ENCODE measurements at places on chromosomes 12 and 14. TPM values are rescaled to one million over a fixed set of nuclear protein-coding genes. Genes with fewer than 3 reads are reported as not detected.
A peak's percentile ranks its signal among the peaks of the same experiment; 100 is the strongest.

DNA sequence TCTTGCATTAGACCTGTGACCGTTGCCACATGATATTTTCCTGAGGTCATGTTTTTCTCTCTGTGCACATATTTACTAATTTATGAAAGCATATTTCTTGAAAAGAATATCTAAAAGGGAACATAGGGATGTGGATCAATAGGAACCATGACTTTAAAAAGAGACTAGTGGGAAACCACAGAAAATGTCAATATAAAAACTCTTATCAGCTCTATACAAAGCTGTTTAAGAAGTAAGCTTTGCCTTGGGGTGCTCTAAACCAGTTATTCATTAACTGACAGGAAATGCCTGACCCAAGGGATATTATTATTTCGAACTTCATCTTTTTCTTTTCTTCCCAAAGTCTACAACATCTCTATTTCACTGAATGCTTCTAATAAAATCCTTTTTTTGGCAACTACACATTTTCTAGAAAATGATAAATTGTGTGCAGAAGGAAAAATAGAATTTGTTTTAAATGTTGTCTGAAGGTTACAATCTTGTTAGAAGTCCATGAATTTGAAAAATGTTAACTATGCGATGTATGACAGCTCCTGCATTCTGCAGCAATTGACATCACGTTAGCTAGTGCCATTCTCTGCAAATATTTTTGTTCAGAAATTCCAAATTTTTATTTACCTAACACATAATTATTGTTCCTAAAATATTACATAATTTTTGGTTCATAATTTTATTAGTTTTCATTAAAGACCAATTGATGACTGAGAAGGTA, 345.0 kb downstream of the SLC16A7 start:
- H3K4me1 ChIP-seq, result no peaks in the 10 kb centered on the region
- H3K36me3 ChIP-seq, result no peaks in the 10 kb centered on the region
- H3K27ac ChIP-seq, result no peak overlapping the region

Gene RILPL2
- 4.0 TPM for total RNA-seq

Gene MDM2
- 124 TPM for total RNA-seq

Gene TAC3
- not detected for total RNA-seq

DNA sequence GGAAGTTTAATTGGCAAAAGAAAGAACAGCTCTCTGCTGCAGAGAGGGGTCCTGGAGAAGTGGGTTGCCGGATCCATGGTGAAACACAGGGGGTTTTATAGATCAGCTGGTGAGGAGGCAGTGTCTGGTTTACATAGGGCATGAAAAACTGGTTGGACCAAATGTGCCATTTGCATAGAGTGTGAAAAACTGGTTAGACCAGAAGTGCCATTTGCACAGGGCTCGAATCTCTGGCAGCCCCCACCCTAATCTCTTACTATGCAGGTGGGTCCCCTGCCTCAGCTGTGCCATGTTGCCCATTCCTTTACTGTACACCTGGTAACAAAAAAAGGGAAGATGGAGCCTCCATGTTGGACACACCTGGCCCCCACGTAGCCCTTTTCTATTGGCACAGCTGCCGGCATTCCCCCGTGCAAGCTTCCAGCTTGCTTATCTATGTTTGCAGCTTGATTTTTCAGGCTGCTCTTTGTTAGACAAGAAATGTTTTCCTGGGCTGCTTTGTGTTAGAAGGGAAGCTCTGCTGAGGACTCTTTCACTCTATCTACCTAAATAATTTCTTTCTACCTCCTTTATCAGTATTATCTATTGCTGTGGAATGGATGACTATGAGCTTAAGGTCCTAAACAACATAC, 61.1 kb upstream of the TMEM132D start:
- DNase-seq, result no peak

Gene RBM23
- 114 TPM for total RNA-seq

Gene PTPRQ
- total RNA-seq, result 0.29 TPM

DNA sequence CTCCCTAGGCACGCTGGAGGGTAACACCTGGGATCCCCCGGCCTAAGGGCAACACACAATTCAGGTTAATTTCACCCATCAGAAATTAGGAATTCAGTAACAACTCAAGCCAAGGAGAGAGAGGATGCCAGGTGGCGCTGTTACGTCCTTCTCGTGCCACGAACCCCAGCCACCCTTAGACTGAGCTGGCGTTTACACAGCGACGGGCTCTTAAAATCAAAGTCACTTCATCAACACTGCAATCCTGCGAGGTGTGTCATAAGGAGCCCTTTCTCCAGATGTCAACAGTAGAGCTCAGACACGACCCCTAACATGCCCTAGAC, 110.6 kb upstream of the TMEM132D start:
- H3K4me3 ChIP-seq, result no peak overlapping the region
- H3K27me3 ChIP-seq, result peaks cover 7% of the 10 kb centered on the region
- no peak overlapping the region for H3K27ac ChIP-seq
- DNase-seq, result no peak

DNA sequence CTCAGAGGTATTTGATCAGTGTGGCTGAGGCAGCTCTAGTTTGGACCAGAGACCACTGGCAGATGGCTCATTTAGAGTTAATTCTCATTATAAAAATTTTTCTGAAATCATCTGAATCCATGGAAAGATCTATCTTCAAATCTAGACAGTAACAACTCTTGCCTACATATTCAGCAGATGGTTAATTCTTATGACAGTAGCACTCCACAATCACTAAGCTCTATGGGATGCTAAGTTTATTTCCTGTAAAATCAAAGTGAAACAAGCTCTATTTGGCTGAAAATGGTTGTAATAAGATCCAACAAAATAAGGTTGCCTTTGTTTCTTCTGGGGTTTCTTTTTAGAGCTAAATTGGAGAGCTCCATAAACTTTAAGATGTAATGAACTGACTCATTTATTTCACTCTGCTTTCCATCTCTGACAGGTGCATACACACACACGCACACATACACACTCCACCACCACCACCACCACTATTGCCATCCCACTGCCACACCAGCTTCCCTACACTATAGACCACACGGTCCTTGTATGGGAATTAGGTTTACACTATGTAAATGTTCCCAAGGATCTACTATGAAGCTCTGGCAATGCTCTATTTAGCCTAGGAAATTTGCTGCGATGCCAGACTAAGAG, 293.1 kb downstream of the RPAP3 start:
- no peak for DNase-seq
- H3K27me3 ChIP-seq, result no peaks in the 10 kb centered on the region
- no peak overlapping the region for H3K27ac ChIP-seq
- no peaks in the 10 kb centered on the region for H3K4me1 ChIP-seq
- H3K4me3 ChIP-seq, result no peak overlapping the region
- H3K36me3 ChIP-seq, result no peaks in the 10 kb centered on the region

Gene MYO1H
- total RNA-seq, result not detected

Gene LMNTD1
- 6.6 TPM for total RNA-seq

DNA sequence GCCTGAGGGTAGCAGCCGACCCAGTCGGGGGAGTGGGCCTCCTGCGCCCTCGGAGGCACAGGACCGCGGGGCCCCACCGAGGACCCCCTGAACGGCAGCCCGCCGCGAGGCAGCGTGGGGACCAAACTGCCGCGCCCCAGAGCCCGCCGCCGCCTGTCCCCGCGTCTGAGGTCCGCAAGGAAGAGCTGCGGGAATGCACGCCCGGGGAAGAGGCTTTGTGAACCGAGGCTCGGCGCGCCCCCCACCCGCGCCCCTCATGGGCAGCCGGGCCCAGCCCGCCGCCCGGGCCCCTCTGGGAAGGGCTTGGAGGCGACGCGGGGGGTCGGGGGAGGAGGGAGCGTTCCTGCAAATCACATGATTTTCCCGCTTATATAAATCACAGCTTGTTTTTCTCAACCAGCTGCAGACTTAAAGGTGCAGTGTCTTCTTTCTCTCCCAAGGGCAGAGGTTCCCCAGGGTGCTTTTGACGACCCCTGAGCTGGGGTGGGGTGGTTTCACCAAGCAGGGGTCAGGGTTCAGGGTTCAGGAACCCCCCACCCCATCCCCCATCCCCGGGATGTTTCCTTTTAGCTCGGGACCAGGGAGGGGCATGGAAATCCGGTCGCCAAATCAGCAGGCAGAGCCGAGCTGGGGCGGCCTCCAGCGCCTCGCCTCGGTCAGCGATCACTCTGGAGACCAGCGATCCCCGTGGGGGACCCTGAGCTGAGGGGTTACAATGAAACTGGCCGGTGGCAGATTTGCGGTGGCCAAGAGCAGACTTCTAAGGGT, 44.7 kb upstream of the ATP23 start:
- no peaks in the 10 kb centered on the region for H3K36me3 ChIP-seq
- peaks cover 32% of the 10 kb centered on the region for H3K4me1 ChIP-seq
- peak overlapping the region; percentile 98 for H3K27ac ChIP-seq
- peak overlapping the region; percentile 49 for H3K4me3 ChIP-seq
- no peaks in the 10 kb centered on the region for H3K27me3 ChIP-seq

Gene ADAMTS20
- not detected for total RNA-seq

DNA sequence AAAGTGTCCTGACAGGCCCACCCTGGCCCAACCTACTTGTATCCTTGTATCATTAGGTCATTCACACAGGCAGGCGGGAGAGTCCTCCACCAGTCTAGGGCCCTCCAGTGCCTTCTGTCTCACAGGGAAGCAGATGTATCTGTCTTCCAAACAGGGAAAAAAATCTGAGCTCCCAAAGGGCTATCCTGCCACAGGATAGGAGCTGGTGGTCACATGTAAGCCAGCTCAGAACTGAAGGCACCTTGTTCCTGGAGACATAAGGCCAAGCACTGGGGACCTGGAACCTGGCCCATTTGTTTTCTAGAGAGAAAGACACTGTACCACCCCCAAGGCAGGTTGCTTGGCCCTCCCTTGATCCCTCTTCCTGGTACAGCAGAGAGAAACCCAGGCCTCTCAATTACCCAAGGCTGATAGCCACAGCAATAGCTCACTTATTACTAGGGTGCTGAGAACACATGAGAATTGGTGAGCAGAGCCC, 19.4 kb upstream of the PLEKHH1 start:
- no peak for DNase-seq
- no peaks in the 10 kb centered on the region for H3K36me3 ChIP-seq
- no peaks in the 10 kb centered on the region for H3K4me1 ChIP-seq
- no peak overlapping the region for H3K4me3 ChIP-seq

GRCh38 chr12:132806857-132807256, 21.8 kb downstream of the GOLGA3 start:
- no peak overlapping the region for H3K4me3 ChIP-seq
- H3K27me3 ChIP-seq, result no peaks in the 10 kb centered on the region
- DNase-seq, result no peak
- no peaks in the 10 kb centered on the region for H3K36me3 ChIP-seq
- H3K4me1 ChIP-seq, result no peaks in the 10 kb centered on the region
- H3K27ac ChIP-seq, result no peak overlapping the region

Gene SDSL
- not detected for total RNA-seq

Gene NELL2
- total RNA-seq, result 34.6 TPM

GRCh38 chr12:9721394-9722092, 11.4 kb downstream of the CLECL1 start:
- H3K4me3 ChIP-seq, result no peak overlapping the region
- no peaks in the 10 kb centered on the region for H3K36me3 ChIP-seq
- DNase-seq, result no peak
- no peaks in the 10 kb centered on the region for H3K27me3 ChIP-seq
- H3K4me1 ChIP-seq, result no peaks in the 10 kb centered on the region

DNA sequence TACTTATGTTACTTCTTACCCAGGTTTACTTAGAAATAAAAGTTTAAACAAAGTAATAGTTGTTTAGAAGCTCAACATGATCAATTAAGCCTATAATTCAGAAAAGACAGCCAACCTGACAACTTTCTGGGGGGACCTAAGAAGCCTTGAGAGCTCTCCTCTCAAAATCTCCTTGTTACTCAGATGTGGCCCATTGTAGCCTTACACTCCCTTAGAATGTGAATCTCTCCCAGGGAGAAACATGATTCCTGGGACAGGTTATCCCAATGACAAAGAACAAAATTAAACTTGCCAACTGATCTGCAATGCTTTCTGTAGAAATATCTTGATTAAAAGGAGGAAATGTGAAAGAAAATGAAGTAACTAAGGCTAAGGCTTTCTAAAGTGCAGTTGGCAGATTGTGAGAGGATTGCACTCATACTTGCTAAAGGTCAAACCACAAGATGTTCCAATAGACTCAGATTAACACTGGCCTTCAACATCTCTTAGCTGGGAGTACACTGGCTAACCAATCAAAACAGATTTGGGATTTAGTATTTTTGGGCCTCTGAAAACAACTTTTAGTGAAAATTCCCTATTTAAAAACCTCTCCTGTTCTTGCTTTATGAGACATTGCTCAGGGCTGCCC, 72.3 kb upstream of the TMX1 start:
- no peak for DNase-seq
- peak overlapping the region; percentile 61 for H3K27ac ChIP-seq
- H3K4me3 ChIP-seq, result no peak overlapping the region
- no peaks in the 10 kb centered on the region for H3K36me3 ChIP-seq
- H3K27me3 ChIP-seq, result no peaks in the 10 kb centered on the region

Gene PAPLN
- total RNA-seq, result 16.5 TPM

GRCh38 chr14:61121355-61121787, 140.3 kb downstream of the SLC38A6 start:
- H3K4me3 ChIP-seq, result no peak overlapping the region
- H3K27me3 ChIP-seq, result no peaks in the 10 kb centered on the region
- no peak overlapping the region for H3K27ac ChIP-seq
- DNase-seq, result no peak
- no peaks in the 10 kb centered on the region for H3K36me3 ChIP-seq

DNA sequence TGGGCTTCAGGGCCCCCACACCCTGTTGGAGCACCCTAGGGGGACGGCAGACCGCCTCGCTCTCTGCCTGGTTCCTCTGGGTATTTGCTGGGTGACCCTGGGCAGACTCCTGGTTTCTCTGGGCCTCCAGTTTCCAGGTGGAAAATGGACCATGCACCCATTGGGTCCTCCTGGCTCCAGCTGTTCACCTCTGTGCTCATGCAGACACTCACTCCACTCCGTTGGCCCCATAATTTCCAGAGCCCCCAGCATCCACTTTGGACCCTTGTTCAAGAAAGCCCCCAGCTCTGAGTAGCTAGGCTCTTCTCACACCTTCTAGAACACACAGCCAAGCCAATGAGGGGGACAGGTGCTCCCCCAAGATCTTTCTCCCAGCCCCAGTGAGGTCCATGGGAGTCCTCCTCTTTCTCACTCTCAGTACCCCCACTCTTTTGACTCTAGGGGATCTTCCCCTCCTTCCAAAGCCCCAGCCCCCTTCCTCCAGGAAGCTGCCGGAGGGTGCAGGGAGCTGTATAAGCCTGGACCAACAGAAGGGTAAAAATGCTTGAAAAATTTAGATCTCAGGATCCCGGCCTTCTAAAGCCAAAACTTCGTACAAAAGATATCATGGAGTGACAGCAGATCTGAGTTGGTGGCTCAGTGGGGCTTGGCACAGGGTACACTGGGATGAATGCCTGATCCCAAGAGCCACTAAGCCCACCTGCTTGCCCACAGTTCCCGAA, 174.8 kb upstream of the RTL1 start:
- no peaks in the 10 kb centered on the region for H3K4me1 ChIP-seq
- DNase-seq, result no peak
- H3K27me3 ChIP-seq, result peaks cover 8% of the 10 kb centered on the region
- no peaks in the 10 kb centered on the region for H3K36me3 ChIP-seq
- H3K27ac ChIP-seq, result no peak overlapping the region

Gene TSPAN8
- total RNA-seq, result 0.51 TPM

- H3K27me3 ChIP-seq, result no peaks in the 10 kb centered on the region
- H3K27ac ChIP-seq, result no peak overlapping the region
- no peaks in the 10 kb centered on the region for H3K4me1 ChIP-seq
- no peak overlapping the region for H3K4me3 ChIP-seq
- no peaks in the 10 kb centered on the region for H3K36me3 ChIP-seq
- DNase-seq, result no peak
Measured at GRCh38 chr14:86505808-86506207, 975.9 kb downstream of the FLRT2 start.

- H3K4me3 ChIP-seq, result no peak overlapping the region
- H3K4me1 ChIP-seq, result no peaks in the 10 kb centered on the region
- H3K27me3 ChIP-seq, result peaks cover 79% of the 10 kb centered on the region
- no peak overlapping the region for H3K27ac ChIP-seq
Measured at GRCh38 chr14:36655963-36656686, 5.5 kb upstream of the PAX9 start.

Measured in uterus (tissue), 4 donors.